ENCODE measurements at places on chromosomes 16 and 17.

DNA sequence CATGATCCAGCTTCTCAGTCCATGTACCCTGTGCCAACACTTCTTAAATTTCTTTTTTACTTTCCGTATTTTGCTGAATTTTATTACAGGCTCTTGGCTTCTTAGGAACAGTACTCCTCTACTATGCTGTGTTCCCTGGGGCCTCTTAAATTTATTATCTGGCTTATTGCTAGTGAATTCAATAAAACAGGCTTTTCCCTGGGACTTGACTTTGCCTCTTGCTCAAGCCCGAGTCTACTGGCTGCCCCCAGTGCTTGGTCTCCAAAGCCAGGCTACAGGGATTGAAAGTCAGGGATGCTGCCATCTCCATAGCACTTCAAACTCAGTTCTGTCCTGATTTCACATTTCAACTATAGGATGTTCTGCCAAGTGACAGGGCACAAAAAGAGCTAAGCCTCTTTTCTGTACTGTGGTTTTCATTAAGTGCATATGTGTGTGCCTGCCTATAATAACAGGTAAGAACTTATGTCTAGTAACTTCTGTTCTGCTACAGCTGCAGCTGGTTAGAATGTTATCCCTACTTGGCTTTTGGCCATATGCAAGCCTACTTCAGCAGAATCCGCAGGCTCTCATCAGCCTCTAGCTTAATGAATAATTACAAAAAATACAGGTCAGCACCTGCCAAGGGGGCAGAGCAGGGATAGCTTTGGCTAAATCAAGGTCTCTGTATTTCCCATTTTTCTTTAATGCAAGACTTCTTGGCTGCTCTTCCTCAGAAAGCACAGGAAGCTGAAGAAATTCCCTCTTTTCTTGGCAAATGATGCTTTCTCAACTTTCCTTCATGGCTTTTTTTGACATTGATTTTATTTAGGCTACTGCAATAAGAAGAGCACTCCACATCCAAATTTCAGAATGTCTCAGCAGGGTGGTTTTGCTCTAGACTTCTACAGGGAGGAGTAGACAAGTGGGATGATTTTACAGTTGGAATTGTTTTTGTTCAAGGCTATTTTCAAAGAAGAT is 8.2 kb downstream of the FAM20A start:
- DNase-seq: no peak

DNA sequence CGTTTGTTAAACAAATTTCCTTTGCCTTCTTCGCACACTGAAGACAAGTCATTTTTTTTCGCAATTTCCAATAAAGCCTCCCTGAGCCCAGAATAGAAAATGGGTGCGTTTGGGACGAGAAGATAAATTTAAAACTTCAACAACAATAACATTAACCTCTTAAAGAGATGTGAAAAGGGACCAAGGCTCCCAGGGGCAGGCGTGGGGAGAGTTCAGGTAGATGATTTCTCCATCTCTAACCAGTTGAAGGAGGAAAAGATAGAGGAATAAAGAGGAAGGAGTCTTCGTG is 1.3 kb upstream of the HOXB4 start:
- no peak for DNase-seq

GRCh38 chr17:79621151-79621943 is 10.5 kb upstream of the RBFOX3 start:
- no peak for DNase-seq

DNA sequence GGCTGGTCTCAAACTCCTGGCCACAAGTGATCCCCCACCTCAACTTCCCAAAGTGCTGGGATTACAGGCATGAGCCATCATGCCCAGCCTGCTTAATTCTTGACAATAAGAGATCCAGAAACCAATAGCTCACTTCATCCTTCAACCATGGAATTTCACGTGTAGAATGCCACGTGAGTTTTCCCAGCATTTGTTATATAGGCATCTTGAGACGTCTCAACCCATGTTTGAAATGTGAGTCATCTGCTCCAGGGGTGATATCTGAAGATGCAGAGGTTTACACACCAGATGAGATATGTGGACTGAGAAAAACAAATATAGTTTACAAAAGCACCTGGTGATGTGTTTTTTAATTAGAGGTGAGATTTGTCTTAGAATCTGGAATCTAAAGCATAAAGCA is 7.1 kb downstream of the TEKT3 start:
- no peak for DNase-seq

DNA sequence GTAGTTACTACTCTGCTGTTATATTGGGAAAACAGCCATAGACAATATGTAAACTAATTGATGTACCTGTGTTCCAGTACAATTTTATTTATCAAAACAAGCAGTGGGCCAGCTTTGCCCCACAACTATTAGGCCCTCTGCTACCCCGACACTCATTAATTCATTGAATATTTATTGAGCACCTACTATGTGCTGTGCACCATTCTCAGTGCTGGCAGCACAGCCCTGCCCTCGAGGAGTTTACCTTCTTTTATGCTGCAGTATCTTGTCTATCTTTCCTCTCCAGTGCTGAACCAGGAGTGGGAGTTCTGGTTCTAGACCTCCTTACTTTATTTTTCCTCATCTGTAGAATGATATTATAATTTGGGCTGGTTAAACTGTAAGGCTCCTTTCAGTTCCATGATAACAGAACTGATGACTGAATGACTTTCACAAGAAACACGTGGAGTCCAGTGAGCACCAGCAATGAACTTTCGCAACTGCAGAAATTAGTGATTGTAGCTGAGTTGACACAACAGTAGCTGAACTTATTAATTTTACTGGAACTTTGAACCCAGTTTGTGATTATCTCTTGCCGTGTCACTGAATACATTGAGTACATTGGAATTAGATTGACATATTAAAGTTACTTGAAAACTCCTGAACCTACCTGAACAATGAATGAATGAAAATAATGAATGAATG is 2.4 kb downstream of the GOSR2 start:
- DNase-seq: no peak

DNA sequence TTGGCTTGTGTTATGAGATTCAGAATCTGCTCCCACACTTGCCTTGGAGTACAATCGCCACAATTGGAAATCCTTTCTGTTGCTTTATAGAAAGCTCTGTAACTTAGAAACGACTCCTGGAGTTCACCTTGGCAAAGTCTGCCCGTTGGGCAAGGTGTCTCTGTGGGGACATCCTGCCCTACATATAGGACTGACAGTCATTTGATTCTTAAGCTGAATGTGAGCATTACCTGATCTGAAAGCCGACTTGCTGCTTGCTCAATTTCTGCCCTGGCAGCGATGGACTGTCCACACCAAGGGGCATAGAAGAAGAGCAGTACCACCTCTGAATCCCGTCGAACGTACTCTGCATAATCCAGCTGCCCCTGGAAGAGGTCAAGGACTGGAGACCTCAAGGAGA is 6.9 kb downstream of the TXNDC11 start:
- no peak for DNase-seq

GRCh38 chr16:84891149-84891795 is 71.5 kb downstream of the CRISPLD2 start:
- no peak for DNase-seq

- DNase-seq: no peak
Observed at GRCh38 chr17:16962804-16963203, 9.1 kb downstream of the TNFRSF13B start.

GRCh38 chr17:72244494-72244893 is 123.7 kb downstream of the SOX9 start:
- no peak for DNase-seq

DNA sequence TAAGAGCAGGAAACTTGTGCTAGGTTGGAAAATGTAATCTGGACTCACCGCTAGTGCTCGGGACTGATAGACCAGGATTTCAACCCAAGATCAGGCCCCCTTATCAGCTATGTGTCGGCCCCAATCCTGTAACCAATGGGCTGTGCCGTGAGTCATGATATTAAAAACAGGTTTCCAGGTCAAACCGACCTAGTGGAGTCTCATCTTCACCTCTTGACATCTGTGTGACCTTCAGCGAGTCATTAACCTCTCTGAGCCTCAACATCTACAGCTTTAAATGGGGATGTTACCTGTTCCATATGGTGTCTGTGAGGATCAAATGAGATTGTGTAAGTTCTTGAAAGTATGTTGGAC is 512 bp downstream of the PMM2 start:
- DNase-seq: no peak

GRCh38 chr17:73196500-73196899 is 3.6 kb downstream of the COG1 start:
- no peak for DNase-seq

GRCh38 chr16:87040169-87041117 is 276.7 kb downstream of the C16orf95 start:
- no peak for DNase-seq

GRCh38 chr16:74472540-74472939 is 51.3 kb upstream of the CLEC18B start:
- no peak for DNase-seq

GRCh38 chr17:40475234-40475908 is 26.1 kb downstream of the TNS4 start:
- DNase-seq: no peak

GRCh38 chr16:80996688-80997138 is 10.0 kb downstream of the CMC2 start:
- DNase-seq: no peak

DNA sequence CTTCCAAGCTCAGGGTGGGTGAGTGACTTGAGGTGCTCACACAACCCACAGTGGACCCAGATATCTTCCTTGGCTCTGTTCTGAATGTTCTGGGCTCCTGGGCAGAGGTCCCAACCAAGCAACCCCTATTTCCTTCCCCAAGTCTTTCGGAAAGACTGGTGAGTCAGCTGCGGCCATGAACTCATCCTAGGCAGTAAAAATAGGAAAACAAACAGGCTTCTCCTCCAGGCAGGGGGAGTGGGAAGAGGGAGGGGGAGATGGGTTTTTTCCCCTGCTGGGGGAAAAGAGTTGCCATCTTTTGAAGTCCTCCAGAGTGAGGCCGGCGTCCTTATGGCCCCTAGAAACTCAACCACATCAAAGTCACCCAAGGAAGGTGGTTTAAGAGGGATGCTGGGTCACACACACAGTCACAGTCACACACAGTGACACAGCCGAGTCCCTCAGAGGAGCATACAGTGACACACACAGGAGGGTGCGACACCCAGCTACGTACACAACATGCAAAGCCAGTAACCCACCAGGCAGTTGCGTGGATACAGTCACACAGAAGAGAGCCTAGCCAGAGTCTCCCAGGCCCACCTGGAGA is 16.0 kb upstream of the DLX4 start:
- DNase-seq: no peak

DNA sequence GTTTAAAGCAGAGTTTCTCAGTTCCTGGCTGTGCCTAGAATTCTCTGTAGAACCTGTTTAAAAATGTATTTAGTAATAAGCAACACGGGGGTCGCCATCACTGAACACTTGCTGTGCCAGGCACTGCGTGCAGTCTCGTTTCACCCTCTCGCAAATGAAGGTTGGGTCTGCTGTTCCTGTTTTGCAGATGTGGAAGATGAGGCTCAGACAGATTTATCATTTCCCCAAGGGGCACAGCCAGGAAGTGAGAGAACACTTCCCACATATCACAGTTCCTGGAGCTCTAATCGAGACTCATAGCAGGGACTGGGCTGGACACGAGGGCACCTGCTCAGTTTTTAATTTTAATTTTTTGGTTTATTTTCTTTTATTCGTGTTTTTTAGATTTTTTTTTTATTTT is 122.7 kb downstream of the ABCC6 start:
- DNase-seq: no peak

- no peak for DNase-seq
Observed at GRCh38 chr17:45836047-45837044, 8.3 kb upstream of the SPPL2C start.

- peak; percentile 48 for DNase-seq
Observed at GRCh38 chr17:39738983-39739884, 1.5 kb downstream of the GRB7 start.

DNA sequence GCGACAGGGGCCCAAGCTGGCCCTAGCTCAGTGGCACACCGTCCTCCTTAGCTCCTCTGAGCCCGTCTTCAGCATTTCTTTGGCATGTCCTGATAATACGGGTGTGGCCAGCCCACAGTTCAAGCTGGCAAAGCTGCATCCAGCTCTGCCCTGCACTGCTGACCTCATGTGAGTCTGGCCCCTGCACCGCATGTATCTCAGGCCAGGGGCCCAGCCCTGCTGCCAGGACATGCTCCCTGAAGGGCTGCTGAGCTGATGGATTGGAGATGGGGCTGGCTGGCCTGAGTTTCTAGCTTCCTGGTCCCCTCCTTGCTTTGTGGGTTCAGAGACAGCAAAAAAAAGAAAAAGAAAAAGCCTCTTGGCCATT is 2.4 kb downstream of the DOC2B start:
- no peak for DNase-seq

DNA sequence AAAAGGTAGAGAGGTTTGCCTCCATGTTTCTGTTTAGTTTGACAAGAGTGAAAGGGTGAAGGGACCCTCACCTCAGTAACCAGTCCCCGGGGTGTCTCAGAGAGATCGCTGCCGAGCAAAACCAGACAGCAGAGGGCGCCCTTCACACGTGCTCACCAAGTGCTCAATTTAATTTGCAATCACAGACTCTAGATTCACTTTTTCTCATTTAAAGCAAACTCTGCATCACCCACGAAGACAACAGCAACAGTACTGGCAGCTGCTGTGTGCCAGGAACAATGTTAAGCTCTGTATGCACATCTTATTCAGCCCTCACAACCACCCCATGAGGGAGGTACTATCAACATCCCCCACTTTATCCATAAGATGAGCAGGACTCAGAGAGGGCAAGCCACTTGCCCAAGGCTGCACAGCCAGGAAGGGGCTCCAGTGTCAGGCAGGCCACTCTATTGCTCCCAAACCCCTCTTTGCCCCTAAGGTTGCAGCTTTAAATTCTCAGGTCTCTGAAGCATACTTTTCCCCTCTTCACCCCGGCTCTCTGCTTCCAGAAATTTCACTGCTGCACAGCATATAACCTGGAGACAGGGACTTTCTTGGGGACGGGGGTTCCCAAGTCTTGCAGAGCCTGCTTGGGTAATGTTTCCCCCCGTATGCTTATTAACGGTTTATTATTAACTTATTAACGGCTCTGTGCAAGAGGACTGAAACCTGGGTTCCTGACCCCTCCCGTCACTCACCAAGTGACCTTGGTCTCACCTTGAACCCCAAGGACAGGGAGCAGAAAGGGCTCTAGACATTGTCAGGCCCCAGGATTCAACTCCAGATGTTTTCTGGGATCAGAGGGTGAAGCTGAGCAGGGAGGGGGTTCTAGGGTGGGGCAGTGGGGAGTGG is 70.9 kb downstream of the CNGB1 start:
- peak; percentile 55 for DNase-seq

DNA sequence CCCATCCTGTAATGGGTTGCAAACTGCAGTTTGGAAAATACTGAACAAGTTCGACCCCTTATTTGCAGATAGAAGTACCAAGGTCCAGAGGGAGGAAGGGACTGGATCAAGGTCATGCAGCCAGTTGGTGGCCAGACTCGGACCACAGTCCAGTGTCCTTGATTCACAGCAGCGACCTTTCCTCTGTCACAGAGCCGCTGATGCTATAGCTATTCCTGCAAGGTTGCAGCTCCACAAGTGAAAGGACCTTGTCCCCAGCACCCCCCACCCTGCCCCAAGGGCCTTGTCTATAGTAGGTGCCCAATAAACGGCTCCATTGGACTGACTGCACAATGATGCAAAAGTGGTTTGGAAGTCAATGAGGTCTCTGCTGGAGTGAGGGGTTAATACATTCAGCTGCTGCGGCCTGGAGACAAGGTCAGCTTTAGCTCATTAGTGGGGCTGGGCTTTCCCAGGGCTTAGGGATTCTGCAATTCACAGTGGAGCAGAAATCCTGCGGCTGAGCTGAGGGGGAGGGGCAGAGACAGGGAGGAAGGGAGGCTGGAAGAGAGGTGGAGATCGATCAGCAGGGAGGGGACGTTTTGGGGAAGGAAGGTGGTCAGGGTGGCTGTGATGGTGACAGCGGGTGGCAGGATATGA is 13.4 kb upstream of the CRHR1 start:
- DNase-seq: no peak

GRCh38 chr16:54027558-54027957 is 259.0 kb downstream of the IRX3 start:
- no peak for DNase-seq
